Activated T-helper 1 cell treated with anti-CD3 and anti-CD28 coated beads, Interleukin-2, amount 50 U/mL, for 16 hours (primary cell): ENCODE measurements at places on chromosomes 3 and 15.

DNA sequence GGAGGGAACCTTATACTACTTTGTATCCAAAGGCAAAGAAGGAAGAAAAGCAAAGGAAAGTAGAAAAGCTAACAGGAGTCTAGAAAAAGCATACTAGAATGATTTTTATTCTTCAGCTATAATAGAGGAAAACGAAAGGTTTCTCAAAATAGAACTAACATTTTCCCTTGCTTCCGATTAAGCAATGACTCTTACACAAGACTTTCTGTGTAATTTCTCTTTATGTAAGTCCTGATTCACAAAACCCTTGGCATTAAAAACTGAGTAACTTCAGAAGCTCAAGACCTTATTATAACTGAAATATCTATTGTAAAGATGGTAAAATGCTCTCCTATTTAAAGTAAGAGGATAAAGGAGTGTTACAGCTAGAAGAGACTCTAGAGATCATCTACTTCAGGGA, 97.4 kb downstream of the DTWD1 start:
- DNase-seq, result no peak

GRCh38 chr3:5388091-5388490, 200.6 kb downstream of the EDEM1 start:
- DNase-seq, result no peak

DNA sequence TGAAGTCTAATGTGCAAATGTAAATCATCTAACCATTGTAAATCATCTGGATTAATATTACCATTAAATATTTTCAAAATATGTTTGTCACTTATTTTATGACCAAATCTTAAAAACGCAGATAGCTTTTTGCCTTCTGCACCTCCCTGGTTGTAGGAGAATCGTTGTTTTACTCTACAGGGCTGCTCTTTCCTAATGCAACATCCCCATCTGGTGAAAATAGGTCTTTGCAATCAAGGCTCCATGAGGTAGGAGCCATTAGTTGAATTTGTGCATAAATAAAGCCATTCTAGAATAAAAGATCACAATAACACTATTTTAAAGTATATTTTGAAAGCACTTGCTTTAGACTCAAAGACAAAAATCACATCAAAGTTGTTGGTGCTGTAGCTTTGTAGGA, 535.6 kb upstream of the AGTR1 start:
- no peak for DNase-seq

GRCh38 chr3:30527720-30528119, 78.7 kb upstream of the TGFBR2 start:
- DNase-seq, result no peak

DNA sequence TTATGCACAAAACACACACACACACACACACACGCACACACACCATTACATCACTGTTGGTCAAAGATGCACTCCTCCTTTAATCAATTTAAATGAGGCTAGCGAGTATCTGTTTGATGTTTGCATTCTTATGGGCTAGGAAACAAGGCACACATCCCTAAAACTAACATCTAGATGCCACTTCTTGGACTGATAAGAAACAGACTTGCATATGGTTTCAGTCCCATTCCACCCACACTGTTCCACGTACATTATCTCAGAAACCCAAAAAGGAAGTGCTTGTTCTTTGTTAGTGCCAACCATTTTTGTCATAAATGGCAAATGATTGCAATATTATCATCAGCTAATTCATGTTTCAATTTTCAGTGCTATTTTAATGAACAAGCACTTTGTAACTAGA, 69.5 kb downstream of the CCR1 start:
- DNase-seq, result no peak

- DNase-seq, result no peak
Observed at GRCh38 chr3:114350271-114350670, 56.4 kb downstream of the TIGIT start.

GRCh38 chr3:42831321-42831713, 22.1 kb downstream of the ACKR2 start:
- peak; percentile 47 for DNase-seq

- DNase-seq, result no peak
Observed at GRCh38 chr15:74130849-74131627, 652 bp downstream of the ISLR2 start.
